Stimulated activated CD8-positive, alpha-beta memory T cell treated with anti-CD3 and anti-CD28 coated beads, Interleukin-7, amount 100 ng/mL, for 24 hours (primary cell): ENCODE measurements at places on chromosomes 6 and 20.
A peak's percentile ranks its signal among the peaks of the same experiment; 100 is the strongest.

DNA sequence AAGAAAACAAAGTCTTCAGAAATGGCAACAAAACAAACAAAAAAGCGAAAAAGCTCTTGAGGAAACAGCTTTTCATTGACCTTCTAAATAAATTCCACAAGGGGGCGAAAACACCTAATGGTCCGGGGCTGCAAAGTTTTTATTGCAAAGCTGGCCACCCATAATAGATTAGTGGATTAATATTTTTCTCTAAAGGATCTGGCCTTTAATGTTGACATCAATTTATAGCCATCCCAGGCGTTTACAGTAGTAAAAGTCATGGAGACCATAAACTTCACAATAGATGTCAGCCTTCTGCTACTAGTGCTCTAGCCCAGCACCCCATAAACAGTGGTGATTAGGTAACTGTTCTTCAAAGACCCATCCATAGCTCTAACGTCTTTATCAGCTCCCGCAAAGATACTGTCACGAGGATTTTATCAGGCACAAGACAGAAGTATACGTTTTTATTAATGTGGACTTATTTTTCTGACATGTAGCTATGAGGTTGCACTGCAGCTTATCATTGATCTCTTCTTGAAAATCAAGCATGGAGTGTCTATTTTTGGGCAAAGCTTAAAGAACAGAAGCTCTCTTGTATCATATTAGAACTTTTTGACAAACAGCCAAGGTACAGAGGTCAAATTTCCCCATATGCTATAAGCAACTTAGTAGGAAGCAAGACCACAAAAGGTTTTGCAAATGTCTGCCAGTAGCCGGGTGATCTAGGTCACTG is 4.7 kb downstream of the CITED2 start:
- DNase-seq, result no peak

DNA sequence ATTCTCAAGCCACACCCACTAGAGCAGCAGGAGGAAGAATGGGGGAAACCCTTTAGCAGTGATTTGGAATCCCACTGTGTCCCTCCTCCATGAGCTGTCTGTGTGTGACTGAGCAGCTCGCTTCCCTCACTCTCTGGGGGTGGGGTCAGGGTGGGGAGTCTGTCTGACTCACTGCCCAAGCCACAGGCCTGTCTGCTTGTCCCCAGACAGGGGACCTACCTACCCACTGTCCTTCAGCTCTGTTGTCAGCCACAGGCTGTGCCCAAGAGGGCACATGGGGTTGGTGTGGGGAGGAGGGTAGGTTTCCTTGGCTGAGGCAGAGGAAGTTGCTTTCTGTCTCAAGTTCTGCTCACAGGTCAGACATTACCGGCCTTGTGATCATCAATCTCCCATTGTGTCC is 127.0 kb downstream of the MAFB start:
- no peak for DNase-seq

DNA sequence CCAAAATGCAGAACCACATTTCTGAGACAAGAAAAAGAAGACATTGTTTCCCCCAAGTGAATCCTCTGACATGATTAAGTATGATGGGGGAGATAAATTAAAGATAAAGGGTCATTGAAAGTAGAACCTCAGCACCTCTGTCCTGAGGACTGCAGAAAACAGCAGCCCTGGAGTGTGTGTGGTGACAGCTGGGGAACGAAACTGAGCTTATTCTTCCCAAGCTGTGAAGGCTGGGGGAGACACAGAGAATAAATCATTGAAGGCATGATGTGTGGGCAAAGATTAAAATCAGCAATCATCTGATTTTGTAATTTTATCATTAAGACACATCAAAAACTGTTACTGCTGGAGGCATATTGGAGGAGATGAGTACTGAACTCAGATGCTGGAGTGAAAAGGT is 67.5 kb upstream of the GPR6 start:
- DNase-seq, result no peak

DNA sequence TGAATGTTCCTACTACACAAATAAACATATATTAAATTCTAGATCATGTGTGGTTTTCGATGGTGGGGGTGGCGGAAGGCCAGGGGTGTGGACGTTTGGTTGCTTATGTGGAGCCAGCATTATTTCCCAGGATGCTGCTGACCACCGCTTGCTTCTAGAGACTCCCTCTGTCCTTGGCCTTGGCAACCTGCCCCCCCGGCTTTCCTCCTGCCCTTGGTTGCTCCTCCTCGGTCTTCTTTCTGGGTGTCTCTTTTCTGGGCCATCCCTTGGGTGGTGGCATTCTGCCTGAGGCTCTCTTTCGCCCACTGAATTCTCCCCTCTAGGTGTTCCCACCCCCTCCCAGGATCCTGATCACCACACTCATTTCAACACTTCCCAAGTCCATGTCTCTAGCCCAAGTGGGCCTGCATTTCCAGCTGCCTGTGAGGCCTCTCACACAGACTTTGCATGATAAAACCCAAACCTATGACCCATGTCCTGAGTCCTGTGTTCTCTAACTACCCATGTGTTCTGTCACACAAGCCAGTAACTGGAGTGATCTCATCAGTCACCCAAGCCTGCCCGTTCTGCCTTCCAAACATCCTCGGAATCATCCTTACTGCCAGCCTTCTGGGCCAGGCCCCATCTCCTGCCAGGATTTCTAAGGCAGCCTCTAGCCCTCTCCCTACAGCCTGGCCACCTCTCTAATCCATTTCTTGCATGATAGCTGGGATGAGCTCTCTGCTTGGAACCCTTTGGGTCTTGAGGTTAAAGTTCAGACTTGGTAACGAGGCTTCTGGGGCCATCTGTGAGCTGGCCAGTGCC is 71.2 kb downstream of the CDS2 start:
- DNase-seq, result no peak

GRCh38 chr6:43789447-43789846 is 19.4 kb downstream of the VEGFA start:
- DNase-seq, result no peak

- no peak for DNase-seq
Measured at GRCh38 chr6:14936861-14937260, 309.0 kb upstream of the JARID2 start.

- DNase-seq, result no peak
Measured at GRCh38 chr6:104640150-104640700, 219.5 kb downstream of the HACE1 start.

GRCh38 chr6:13813026-13813425 is 1.3 kb downstream of the MCUR1 start:
- no peak for DNase-seq

- DNase-seq, result no peak
Measured at GRCh38 chr6:155419161-155419560, 36.5 kb downstream of the NOX3 start.

GRCh38 chr20:38671186-38671585 is 53.1 kb upstream of the SLC32A1 start:
- no peak for DNase-seq

- no peak for DNase-seq
Measured at GRCh38 chr20:44188752-44189151, 1.8 kb upstream of the JPH2 start.

DNA sequence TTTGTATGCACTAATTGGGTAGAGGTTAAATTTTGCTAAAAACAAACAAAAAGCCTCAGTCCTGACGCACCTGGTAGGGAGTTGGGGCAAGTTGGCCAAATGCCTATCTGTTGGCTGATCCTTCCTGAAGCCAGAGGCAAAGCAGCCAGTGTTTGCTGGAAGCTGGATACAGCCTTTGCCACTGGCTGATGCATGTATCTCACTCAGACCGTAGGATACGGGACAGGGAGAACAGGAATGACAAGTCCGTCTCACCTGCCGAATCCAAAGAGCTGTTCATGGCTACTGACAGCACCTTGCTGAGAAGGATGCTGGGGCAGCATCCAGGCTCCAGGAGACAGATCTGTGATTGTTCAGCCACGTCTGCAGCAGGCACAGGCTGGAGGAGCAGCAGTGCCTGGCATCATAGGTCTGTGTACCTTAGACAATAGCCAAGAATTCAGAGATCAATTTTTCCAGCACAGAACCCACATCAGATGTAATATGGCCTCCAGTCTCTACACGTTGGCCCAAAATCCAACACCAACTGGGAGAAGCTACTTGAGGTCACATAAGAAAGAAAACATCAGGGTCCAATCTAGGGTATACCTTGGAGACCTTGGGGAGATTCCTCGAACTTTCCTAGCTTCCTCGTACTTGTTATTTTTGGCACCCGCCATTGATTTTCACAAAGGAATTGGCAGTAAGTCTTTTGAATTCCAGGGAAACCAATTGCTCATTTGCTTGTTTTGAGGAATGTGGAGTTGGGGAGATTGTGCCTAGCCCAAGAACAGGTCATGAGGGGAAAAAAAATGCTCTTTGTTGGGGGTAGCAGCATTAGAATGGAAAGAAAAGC is 108.5 kb upstream of the ARMC2 start:
- no peak for DNase-seq

- no peak for DNase-seq
Measured at GRCh38 chr6:34795836-34796425, 4.0 kb downstream of the BLTP3A start.

GRCh38 chr6:114419175-114419574 is 76.4 kb upstream of the HS3ST5 start:
- no peak for DNase-seq

- no peak for DNase-seq
Measured at GRCh38 chr20:57860576-57860975, 150.8 kb upstream of the PMEPA1 start.

DNA sequence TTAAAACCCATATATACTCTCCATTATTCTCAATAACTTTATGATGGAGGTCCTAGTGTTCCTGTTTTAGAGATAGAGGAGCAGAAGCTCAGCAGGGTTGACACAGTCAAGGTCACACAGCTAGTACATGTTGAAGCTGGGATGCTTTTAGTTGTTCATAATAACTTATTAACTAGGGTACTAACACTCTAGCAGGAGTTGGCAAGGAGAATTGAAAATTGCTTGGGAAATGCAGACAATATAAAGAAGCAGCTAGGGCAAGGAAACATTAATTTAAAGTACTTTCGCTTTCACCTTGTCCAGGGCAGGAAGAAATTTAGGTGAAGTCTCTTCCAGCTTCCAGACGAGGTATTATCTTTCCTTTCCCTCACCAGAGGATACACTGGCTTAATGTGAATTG is 133.7 kb downstream of the RCAN2 start:
- DNase-seq, result no peak

GRCh38 chr6:46504242-46504641 is 13.0 kb upstream of the RCAN2 start:
- no peak for DNase-seq

GRCh38 chr6:305371-306206 is 13.3 kb downstream of the DUSP22 start:
- no peak for DNase-seq

- DNase-seq, result no peak
Measured at GRCh38 chr6:1481286-1481685, 91.9 kb downstream of the FOXF2 start.

GRCh38 chr6:77151241-77151640 is 312.1 kb downstream of the HTR1B start:
- no peak for DNase-seq

GRCh38 chr6:42959917-42960242 is 674 bp upstream of the GNMT start:
- DNase-seq, result no peak

- no peak for DNase-seq
Measured at GRCh38 chr20:44334306-44334705, 2.5 kb upstream of the R3HDML start.

GRCh38 chr6:148351309-148351708 is 8.7 kb downstream of the SASH1 start:
- DNase-seq, result no peak

DNA sequence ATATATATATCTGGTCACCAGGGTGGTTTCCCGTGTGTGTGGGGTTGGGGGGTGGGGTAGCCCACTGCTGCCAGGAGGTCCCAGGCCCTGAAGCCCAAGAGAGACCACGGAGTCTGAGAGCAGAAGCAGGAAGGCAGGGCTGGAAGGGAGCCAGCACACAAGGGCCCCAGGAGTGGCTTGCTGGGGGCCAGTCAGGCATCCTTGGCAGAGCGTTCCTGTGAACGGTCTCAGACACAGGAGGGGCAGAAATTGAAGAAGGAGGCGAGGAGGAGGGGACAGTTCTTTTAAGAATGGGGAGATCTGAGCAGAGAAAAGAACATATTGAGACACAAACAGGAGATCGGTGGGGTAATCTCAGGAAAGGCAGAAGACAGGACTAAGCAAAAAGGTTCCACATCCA is 1.9 kb upstream of the EBF4 start:
- DNase-seq, result no peak

DNA sequence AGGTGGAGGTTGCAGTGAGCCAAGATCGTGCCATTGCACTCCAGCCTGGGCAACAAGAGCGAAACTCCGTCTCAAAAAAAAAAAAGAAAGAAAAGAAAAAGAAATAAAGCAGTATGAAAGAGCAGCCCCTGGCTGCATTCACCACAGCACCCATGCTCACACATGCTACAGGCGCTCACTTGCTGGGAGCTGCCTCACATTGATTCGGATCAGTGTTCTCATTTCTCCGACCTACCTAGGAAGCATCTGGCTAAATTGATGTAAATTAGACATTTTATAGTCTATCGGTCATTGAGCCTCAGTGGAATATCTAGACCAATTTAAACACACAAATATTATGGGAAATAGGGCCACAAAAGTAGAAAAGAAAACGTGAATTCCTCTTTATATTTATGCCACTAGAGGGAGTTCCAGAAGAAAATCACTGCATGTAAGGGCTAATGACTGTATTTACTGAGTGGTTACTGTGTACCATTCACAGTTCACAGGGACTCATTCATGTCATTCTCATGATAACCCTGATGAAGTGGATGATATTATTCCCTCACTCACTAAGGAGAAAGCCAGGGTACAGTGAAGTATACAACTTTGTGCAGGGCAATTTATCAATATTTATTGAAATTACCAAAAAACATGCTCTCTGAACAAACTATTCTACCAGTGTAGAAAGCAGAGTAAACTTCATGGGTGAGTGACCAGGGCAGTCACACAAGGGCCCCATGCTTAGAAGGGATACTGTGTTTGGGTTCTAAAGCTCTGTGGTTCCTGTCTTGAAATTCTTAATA is 5.3 kb upstream of the MOG start:
- no peak for DNase-seq

- DNase-seq, result no peak
Measured at GRCh38 chr6:155197932-155198331, 65.9 kb upstream of the CLDN20 start.

- no peak for DNase-seq
Measured at GRCh38 chr6:100152201-100152600, 158.2 kb upstream of the MCHR2 start.

GRCh38 chr6:42162384-42162783 is 10.8 kb upstream of the GUCA1A start:
- DNase-seq, result no peak

GRCh38 chr6:12008366-12009179 is 3.5 kb upstream of the HIVEP1 start:
- DNase-seq, result peak; percentile 55

- DNase-seq, result no peak
Measured at GRCh38 chr6:87687296-87687695, 14.7 kb downstream of the AKIRIN2 start.

GRCh38 chr6:1029141-1029540 is 282.8 kb upstream of the FOXQ1 start:
- no peak for DNase-seq

- DNase-seq, result no peak
Measured at GRCh38 chr6:14476793-14477531, 359.4 kb downstream of the CD83 start.

GRCh38 chr6:49027644-49028043 is 435.4 kb downstream of the MMUT start:
- DNase-seq, result no peak

GRCh38 chr20:10609770-10610169 is 64.0 kb downstream of the JAG1 start:
- DNase-seq, result no peak

- DNase-seq, result no peak
Measured at GRCh38 chr20:4666001-4666479, 55.7 kb upstream of the PRND start.
